ENCODE measurements at places on chromosomes 13 and 19.

GRCh38 chr19:45171211-45171623, 6.8 kb downstream of the TRAPPC6A start:
- DNase-seq: no peak

- peak; percentile 94 for DNase-seq
Observed at GRCh38 chr19:29528350-29528945, 2.7 kb downstream of the VSTM2B start.

GRCh38 chr19:33691736-33692135, 70.0 kb downstream of the CHST8 start:
- DNase-seq: no peak

DNA sequence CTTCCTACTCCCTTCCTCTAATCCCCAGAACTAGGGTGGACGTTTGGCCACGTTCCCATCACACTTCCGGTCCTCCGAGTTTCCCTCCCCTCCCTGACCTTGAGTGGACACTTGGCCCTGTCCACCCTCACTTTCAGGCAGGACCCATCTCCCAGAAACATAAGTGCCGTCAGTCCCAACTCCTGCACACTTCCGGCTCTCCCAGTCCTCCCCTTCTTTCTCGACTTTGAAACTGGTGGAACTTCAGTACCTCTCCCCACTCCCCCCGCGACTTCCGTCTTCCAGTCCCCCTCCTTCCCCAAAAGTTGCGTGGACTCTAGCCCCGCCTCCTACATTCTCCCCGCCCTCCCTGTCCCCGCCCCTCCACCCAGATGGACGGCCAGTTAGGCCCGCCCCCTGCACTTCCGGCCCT, 278 bp upstream of the ZNF274 start:
- DNase-seq: peak; percentile 92

- peak; percentile 7 for DNase-seq
Observed at GRCh38 chr13:85631801-85632200, 167.4 kb downstream of the SLITRK6 start.

GRCh38 chr19:3220576-3220975, 3.9 kb upstream of the CELF5 start:
- DNase-seq: no peak

- no peak for DNase-seq
Observed at GRCh38 chr13:27341616-27342015, 71.0 kb downstream of the RASL11A start.

- no peak for DNase-seq
Observed at GRCh38 chr13:91701975-91702374, 303.6 kb downstream of the GPC5 start.

- peak; percentile 42 for DNase-seq
Observed at GRCh38 chr19:49890349-49891311, 6.1 kb downstream of the IL4I1 start.

DNA sequence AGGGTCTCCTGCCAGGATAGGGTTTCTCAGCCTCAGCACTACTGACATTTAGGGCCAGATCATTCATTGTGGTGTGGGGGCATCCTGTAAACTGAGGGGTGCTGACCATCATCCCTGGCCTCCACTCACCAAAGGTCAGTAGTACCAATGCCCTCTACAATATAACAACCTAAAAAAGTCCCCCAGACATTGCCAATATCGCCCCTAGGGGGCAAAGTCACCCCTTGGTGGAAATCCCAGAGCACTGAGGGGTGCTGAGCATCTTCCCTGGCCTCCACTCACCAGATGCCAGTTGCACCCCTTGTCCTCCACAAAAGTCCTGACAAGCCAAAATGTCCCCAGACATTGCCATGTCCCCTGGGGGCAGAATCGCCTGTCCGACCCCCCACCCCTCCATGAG, 21.6 kb downstream of the CPAMD8 start:
- DNase-seq: no peak

DNA sequence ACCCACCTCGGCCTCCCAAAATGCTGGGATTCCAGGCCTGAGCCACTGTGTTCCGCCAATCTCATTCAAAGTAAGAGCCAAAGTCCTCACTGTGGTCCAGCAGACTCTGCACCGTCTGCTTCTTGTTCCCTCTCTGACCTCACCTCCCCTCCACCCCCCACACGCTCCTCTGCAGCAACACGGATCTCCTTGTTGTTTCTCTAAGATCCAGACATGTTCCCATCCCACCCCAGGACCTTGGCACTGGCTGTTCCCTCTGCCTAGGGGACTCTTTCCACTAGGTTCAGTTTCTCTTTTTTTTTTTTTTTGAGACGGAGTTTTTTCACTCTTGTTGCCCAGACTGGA, 38.4 kb downstream of the LTBP4 start:
- no peak for DNase-seq

GRCh38 chr19:30060531-30061222, 118.6 kb downstream of the URI1 start:
- DNase-seq: no peak

GRCh38 chr13:35016362-35017112, 74.5 kb downstream of the NBEA start:
- no peak for DNase-seq

- no peak for DNase-seq
Observed at GRCh38 chr13:75360170-75360569, 121.8 kb downstream of the TBC1D4 start.

- no peak for DNase-seq
Observed at GRCh38 chr13:41858780-41859179, 102.1 kb downstream of the VWA8 start.

DNA sequence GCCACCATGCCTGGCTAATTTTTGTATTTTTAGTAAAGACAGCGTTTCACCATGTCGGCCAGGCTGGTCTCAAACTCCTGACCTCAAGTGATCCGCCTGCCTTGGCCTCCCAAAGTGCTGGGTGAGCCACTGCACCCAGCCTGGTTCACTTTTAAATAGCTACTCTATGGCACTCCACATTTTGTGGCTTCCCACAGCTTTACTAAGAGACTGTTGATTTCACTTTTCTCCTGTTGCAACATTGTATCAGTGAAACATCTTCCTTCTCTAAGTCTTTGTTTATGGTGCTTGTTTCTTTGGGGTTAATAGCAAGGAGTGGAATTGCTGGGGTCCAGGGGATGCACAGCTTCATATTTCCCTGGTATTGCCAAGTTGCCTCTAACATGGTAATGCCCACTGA, 12.3 kb downstream of the TMEM38A start:
- DNase-seq: no peak

All from AG20443 (cell line).